EL (cell line): ENCODE measurements at places on chromosomes 3 and 15.

DNA sequence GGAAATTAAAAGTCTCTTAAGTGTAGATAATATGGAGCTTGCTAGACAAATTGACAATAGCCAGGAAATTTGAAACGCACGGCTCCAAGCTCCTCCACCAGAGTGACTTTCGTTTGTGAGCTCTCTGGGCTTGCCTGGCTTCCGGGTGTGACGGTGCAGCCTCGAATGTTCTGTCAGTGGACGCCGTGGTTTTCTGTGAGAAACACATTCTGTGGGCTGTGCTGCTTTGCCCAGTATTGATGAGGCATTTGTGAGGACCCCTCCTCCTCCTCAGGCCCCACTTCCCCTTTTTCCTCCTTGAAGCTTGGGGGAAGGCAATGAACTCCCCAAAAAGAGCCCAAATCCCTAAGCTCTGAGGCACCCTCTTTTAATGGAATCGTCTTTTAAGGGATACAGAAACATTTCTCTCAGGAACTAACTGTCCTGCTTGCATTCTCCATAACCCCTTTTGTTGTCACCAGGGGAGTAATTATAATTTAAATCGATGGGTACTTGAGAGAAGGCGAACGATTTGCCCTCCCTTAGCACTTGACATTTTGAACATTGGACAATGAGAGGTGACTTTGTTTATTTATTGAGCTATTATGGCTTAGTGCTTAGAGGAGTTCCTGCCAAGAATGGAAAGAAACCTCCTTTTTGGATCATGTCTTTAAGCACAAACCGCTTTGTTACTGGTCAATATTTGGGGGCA, 40.8 kb downstream of the POLR2M start:
- DNase-seq, result no peak

- no peak for DNase-seq
Observed at GRCh38 chr3:67620869-67621268, 33.5 kb downstream of the SUCLG2 start.

DNA sequence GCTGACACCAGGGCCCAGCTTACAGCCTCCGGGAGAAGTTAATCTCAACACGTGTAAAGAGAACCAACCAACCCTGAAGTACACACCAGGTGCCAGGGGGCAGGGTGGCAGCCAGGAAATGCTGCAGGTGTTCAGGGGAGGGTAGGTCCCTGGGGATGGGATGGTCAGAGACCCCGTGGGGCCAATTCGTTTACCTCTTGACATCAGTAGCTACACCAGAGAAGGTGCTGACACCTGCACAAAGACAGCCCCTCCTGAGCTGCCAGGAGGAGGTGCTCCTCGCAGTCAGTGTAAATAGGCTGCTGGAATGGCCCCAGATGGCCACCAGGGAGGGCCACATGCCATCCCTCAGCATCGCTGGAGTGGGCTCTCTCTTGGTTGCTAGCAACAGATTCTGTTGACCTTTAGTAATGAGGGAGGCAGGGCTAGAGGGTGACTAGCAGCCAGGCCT, 52.8 kb downstream of the CORO2B start:
- DNase-seq, result no peak

GRCh38 chr3:126180477-126181397, at the start of gene ALDH1L1:
Gene ALDH1L1 (minus strand): TSS chr3:126180586. CDS start chr3:126160979, 19,607 bp downstream.
- DNase-seq, result peak; percentile 69

DNA sequence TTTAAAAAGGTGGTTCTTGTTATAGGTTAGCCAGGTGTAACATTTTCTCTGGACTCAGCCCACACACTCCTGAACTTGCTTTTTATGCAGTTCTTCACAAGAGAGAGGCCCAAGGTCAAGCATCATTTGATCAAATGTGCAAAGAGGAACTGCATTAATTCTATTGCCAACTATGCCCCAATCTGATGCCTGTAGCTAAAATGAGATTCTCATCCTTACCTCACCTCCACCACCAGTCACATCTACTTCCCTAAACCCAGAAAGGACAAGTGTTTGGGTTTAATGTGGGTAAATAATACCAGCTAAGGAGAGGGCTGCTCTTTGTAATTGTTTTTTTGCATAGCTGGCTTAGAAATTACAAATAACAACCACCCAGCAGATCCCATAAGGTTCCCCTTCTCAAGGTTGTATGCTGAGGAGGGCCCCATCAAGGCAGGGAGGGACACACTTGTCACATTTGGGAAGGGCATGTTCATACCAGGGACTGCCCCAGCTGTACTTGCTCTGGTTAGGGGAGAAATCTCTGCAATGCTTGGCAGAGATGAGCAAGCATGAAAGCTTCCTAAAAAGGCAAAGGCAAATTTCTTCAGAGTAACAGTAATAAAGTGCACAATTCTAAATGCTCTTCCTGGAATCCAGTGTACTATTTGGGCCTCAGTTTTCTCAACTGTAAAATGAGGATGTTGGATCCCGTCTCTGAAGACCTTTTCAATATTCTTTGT, 76.2 kb downstream of the TGFBR2 start:
- DNase-seq, result no peak
